ENCODE measurements at places on chromosomes 4 and X.

DNA sequence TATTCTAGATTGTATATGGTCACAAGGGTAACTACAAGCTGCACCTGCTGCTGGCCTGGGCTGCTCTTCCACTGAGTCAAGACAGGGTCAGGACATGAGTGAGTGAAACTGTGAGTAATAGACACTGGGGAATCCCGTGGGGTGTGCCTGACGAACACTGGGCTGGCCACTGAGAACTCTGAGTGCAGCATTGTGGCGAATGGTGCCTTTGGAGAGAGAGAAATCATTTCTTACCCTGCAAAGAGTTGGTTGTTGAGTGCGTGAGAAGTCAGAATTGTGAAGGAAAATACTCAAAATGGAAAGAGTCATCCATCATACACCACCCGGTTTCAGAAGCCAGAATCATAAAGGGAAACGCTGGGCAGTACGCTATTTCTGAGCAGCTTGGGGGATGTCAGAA is 43.1 kb upstream of the LSM6 start:
- DNase-seq, result no peak

DNA sequence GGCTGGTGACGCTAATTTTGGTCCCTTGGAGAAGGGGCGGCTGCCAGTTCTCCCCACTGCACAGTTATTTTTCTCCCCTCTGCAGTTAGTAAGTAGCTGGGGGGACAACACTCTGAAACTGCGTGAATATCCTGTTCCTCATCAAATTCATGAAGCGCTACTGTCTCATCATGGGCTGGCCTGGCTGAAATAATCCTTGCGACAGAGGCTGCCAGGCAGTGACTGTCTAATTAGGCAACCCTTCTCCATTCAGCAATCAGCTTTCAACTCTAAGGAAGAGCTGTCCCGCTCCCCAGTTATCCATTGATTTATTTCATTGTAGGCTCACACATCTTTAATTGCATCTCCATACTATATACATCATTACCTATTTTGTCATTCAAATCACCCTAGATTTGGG is 8.2 kb downstream of the SH3TC1 start:
- no peak for DNase-seq

DNA sequence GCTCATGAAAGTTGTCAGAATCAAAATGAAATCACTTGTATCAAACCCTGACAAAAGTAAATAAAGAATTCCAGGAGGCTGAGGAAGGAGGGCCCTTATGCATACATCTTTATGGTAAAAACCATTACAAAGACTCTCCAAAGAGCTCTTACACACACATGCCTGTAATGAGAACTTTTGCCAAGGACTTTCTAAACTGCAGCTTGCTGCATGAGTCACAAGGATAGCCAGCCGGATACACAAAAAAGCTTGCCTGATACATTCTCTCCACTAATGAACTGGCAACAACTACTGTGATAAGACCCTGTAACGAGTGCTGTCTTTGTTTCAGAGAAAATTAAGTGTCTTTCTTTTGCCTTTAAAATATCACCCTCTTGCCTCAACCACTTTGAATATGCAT is 618.1 kb downstream of the PPP4R3C start:
- no peak for DNase-seq

GRCh38 chrX:133633950-133634349 is 218.7 kb upstream of the GPC4 start:
- no peak for DNase-seq

DNA sequence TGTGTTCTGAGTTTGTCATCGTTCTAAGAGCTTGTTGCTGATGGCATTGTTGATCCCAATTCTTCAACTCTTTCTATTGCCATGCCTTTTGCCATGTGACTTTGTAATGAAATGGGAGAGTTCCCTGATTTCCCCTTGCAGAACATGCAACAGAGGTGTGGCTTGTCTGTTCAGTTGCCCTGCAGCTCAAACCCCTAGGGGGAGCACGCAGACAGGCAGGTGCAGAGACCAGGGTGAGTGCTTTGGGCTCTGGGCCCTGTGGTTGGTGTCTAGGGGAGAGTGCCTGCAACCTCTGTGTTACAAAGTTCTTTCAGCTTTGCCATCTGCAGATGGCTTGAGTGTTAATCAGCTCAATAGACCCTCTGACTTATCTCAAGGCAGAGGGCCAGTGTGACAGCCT is 332.7 kb downstream of the MID1IP1 start:
- no peak for DNase-seq

- no peak for DNase-seq
These were observed 82.5 kb downstream of the GPAT3 start for GRCh38 chr4:83618431-83618830.

DNA sequence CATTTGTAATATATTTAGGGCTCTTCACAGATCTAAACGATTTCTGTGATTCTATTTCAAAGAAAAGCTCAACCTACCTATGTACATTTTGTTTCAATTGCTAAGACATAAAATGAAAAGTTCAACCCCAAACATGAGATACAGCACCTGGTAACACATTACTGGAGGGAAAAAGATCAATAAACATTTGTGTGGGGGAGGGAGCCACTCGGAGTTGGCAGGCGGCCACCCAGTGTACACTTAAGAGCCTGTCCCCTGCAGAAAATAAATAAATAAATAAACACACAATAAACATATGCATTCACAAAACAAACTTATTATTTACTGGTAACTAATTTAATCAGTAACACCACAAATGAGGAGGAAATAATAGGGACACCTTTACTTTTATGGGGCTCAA is 19.3 kb downstream of the PRSS48 start:
- DNase-seq, result no peak

DNA sequence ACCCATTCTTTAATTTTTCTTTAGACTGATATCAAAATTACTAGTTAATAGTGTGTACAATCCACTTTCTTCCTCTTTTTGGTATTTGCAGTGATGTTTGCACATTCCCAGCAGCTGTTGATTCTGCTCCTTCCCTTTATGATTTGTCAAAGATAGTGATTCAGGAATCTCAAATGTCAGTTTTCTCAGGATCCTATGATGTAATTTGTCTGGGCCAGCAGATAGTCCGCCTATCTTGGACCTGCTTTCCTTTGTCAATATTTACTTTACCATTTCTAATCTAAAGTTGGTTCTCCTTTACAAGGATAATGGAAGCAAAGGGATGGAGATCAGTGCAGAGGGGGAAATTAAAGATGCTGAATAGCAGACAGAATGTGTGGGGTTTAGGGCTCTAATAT is 122.1 kb downstream of the REELD1 start:
- no peak for DNase-seq

GRCh38 chr4:22268350-22269025 is 247.4 kb downstream of the ADGRA3 start:
- DNase-seq, result no peak

Measured in CD4-positive, alpha-beta T cell treated with Interleukin-21 for 1 hour (primary cell).